ENCODE measurements at places on chromosomes 12 and 14. TPM values are rescaled to one million over a fixed set of nuclear protein-coding genes. Genes with fewer than 3 reads are reported as not detected.

DNA sequence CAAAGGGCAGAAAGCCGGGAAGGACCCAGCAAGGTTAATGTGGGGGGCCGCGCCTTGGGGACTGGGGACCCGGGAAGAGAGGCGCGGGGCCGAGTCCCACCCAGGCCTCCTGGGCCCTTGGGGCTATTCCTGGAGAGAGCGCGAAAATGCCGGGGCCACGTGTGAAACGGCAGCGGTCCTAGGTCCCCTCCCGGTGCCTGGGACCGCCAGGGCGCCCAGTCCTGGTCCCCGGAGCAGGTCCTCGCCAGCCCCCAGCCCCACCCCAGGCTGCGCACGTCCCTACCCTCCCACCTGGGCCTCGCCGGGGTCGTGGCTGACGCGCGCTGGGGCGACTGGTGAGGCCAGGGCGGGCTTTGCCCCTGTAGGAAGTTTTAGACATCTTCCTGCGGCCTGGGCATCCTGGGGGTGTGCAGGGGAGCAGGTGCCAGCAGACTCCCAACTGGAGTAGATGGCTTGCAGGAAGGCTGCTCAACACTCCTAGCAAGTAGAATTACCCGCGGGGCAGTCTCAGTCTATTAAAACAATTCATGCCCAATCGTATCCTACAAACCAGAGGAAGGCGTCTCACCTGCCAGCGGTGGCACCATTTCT lies 708 bp downstream of the FAR2 start:
- peak; percentile 1 for DNase-seq

DNA sequence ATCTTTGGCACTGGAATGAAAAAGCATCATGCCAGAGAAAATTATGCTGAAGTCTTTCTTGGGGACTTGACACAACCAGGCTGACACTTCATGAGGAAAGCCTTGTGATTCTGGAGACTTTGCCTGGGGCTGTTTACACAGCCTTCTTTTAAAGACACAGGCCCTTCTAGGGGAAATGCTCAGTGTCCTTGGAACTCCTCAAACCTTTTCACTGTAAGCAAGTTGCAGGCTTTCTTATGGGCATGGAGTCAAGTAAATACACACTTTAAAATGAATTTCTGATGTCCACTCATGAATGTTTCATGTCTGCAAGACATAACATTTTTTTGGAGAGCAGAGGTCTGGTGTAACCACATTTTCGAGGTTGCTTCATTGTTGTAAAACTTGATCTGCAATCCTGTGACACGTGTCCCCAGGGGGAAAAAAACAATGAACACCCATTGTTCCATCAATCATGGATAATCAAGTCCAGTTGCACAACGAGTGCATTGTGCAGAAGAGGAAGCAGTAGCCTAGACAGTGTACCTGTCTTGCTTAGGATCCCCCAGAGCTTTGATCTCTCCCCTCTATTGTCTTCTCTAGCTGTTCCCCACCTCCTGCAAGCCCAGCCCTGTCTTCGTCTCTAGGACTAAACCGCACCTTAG lies 155.1 kb upstream of the PRICKLE1 start:
- no peak for DNase-seq

DNA sequence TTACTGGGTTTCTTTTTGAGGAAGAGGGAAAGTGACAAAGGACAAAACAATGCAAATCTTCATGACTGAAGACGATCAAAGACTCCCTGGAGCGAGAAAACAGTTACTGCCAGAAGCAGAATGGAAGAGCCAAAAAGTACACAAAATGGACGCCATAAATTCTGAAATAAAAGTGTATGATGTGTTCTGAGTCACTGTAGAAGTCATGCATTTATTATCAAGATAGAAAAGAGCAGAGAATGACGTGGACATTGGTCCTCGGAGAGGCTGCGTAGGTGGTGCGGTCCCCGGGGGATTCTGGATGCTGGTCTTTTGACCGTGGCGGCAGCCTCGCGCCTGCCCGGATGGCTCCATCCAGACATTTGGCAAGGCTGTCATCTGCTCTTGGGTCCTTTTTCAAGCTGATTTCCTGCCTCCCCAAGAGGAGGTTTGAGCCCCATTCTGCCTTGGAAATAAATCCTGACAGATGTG lies 52.8 kb downstream of the C14orf132 start:
- no peak for DNase-seq

DNA sequence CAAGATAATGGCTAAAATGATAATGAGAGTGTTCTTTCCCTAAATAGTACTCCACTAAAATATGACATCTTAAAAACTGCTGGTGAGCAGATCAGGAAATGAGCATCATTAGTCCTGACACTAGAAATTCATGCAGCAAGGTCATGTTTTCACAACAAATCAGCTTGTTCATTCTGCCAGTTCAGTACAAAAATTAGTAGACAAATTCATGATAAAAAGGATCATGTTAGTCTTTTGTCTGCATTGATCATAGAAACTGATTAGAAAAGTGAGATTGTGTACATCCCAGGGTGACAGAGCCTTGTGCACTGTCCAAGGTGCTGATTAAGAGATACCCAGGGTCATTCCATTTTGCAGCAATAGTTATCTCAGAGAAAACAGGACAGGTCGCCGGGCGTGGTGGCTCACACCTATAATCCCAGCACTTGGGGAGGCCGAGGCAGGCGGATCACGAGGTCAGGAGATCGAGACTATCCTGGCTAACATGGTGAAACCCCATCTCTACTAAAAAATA lies 163.6 kb downstream of the RIMBP2 start:
- no peak for DNase-seq

DNA sequence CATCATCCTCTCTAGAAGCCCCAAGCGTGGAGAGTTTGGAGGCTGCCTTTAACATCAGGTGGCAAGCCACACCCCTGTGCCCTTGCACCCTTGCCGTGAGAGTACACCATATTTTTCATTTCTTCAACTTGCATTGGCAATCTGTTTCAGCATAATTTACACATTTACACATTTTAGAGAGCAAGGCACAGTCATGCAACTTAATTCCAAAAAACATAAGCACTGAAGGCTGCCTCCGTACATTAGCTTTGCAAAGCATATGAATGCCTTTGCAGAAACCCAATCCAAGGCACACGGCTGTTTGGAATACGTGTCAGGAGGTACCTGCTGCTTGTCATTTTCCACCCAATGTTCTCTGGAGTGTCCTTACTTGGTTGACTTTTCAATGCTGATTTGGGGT lies 833.1 kb downstream of the VRK1 start:
- no peak for DNase-seq

DNA sequence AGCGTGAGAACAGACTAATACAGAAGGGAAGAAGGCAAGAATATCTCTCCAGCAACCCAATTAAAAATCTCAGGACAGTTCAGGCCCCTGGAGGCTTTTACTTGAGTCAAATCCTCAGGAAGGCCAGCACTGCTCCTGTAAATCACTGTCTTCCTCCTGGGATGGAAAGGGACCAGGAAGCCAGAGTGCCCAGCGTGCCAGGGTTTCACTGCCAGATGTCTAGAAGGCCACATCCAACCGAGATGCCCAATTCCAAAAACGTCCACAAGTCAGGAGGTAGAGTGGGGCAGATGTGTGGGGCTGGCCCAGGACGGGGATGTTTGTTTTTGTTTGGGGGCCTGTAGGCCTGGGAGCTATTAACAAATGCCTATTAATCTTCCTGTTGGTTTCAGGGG lies 332.0 kb downstream of the MED13L start:
- no peak for DNase-seq

DNA sequence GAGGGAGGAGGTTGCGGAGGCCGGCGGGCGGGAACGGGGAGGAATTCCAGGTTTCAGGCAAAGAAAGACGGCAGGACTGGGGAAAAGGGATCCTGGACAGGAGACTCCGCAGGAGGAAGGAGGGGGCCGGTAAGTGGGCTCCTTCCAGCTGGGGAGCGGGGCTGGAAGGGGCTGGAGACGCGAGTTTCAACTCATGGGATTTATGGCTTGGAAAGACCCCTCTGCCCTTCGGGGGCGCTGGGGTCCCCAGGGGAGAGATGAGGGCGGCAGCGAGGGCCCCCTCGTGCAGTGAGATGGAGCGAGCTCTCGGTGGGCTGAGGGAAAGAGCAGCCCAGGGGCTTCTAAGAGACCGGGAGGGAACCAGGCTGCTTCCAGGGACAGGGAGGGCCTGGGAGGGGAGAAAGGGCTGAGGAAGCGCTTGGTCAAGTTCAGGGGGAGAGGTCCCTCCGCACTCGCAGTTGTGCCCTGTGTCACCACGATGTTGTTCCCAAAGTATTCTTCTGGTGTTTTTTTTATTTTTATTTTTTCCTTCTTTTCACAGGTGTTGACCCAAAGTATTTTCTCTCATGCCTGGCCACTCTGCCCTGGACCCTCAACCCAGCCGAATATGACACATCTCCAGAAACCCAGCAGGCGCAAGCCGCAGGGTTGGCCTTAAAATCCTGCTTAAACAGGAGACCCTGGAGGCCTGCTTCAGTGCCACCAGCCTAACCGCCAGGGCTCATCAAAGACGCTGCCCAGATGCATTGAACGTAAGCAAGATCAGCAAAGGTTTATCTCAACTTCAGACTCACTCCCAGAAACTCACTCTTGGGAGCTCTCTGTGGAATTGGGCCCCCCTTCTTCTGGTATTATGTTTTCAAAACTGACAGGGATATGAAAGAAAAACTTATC lies 16.1 kb downstream of the TNFAIP2 start:
- DNase-seq = no peak

DNA sequence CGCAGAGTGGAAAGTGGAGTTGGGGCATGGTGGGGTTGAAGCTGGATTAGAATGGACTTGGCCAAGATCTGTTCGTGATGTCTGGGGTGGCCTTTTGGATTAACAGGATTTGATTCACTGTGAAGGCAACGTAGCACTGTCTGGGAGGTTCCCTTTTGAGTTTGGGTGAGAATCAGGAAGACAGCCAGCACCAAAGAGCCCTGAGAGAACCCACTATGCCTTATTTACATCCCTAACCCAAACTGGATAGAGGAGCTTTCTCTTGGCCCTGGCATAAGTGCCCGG lies 269.6 kb downstream of the ZFP36L1 start:
- no peak for DNase-seq

DNA sequence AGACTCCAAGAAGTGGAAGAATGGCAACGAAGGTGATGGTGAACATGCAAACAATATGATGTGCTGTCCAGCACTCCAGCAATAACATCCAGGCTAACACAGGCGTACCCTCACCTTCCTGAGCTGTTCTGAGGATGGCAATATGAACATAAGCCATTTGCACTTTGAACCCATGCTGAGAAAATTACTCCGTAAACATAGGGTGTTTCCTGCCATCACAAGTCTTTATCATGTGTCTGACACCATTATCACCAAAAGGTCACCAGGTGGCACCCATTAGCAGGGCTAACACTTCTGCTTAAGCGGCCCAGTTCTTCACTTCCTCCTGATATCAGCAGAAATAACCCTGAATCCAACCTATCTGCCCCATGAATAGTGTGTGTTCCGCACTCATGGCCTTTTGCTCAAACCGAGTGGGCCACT lies 482.8 kb downstream of the MED13L start:
- DNase-seq = no peak

DNA sequence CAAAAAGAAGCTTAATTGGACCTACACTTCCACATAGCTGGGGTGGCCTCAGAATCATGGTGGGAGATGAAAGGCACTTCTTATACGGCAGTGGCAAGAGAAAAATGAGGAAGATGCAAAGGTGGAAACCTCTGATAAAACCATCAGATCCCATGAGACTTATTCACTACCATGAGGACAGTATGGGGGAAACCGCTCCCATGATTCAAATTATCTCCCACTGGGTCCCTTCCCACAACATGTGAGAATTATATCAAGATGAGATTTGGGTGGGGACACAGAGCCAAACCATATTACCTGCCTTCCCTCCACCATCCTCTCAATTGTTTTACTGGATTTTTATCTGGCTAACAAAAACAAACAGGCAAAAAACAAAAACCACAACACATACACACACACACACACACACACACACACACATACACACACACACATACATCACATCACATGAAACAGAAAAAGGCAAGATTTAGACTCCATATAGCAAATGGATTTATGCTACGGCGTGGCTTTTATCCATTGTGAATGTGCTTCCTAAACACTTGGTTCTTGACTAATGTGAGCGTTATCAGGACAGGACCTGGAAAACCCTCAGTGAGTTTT lies 66.7 kb downstream of the ZFP36L1 start:
- DNase-seq = no peak

DNA sequence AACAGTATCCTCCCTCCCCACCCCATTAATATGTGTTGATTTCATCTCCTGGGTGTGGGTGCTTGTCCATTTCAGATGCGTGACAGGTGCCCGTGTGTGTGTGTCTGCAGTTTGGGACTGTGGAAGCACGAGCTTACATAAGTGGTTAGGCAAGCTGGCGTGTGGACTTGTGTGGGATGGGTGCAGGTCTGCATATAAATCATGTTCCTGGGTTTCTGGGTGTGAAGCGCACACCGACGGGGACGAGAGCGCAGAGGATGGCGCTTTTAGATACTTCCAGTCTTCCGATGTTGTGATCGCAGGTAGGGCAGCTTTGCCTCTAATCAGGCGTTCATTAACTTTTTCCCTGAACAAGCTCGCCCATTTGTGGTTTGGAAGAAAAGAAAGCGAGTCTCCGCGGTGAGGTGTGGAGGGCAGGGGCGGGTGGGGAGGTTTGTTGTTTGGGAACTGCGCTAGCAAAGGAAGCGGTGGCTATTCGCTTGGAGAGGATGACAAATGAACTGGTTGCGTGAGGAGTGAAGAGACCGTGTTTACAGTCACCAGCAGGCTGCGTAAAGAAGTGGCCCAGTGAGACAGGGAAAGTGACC lies 865 bp downstream of the RGS6 start:
- peak; percentile 35 for DNase-seq

- no peak for DNase-seq
Measured at GRCh38 chr12:68803948-68804656, 3.9 kb upstream of the MDM2 start.

DNA sequence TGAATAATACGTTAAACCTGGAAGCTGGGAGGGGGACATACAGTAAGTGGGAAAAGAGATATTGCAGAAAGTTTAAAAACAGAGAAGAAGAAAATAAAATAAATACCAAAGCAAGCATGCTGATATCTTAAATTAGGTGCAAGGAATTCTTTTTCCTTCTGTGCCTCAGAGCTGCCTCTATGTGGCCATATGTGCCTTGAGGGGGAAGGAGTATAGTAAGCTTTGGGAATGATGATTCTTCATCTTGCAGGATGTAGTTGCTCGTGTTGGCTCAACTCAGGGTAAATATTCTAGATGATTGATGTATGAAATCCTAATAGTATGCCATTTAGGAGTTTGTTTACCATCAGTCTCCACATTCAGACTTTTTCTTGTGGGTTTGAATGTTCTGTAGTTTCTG lies 251.4 kb downstream of the RGS6 start:
- DNase-seq = no peak

Gene CDH24
- total RNA-seq = 1.5 TPM

- no peak for DNase-seq
Measured at GRCh38 chr14:33165144-33165925, 226.7 kb downstream of the NPAS3 start.

Gene MLXIP
- 17.1 TPM for total RNA-seq

GRCh38 chr14:41423503-41423902 lies 183.2 kb upstream of the LRFN5 start:
- no peak for DNase-seq

Gene ZFHX2
- 1.9 TPM for total RNA-seq

DNA sequence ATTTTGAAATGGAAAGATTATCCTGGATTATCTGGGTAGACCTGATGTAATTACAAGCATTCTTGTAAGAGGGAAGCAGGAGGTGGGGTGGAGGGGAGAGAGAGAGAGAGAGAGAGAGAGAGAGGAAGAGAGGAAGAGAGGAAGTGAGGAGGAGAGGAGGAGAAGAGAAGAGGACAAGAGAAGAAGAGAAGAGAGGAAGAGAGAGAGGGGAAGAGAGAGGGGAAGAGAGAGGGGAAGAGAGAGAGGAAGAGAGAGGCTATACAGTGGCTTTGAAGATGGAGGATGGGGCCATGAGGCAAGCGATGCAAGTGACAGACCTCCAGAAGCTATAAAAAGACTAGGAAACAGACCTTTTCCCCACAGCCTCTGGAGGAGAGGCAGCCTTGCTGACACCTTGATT lies 13.7 kb upstream of the CHST11 start:
- DNase-seq = no peak

Gene NANOG
- not detected for total RNA-seq

Measured in activated T-cell treated with anti-CD3 and anti-CD28 coated beads, Interleukin-2, amount 50 U/mL, for 72 hours (primary cell).